Hematopoietic multipotent progenitor cell treated with erythropoietin and hydrocortisone succinate and interleukin-3 and kit ligand, for 8 days (in vitro differentiated cells): ENCODE measurements at places on chromosomes 3 and 15.

GRCh38 chr3:23920151-23920655, 3.3 kb downstream of the RPL15 start:
- DNase-seq: peak; percentile 22

DNA sequence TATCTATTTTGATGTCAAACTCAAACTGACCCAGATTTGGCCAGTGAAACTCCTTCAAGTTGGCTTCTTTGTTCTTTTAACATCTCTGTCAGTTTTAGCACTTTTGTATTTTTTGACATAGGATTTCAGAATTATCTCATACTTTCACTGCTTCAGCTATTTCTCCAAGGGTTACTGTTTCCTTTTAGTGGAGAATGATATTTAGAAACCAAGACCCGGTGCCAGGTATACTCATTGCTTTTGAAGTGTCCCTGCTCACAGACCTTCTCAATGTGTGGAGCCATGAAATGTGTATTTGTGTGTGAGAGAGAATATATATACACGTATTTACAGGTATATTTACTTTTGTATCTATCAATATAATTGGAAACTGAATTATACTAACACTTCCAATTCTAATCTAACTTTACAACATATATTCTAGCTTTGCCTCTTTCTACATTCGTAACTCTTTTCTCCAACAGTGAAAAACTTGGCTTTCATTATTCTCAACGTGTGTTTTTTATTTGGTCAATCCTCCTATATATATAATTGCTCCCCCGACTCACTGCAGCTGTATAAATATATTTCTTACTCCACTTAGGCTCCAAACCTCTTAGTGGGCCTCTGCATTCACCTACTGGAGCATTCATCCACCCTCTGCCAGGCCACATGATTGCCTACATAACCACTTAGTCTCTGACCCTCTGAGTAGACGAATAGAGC, 54.0 kb downstream of the OTOL1 start:
- DNase-seq: no peak

GRCh38 chr15:65399001-65399706, 21.4 kb upstream of the IGDCC3 start:
- no peak for DNase-seq

- DNase-seq: no peak
These were observed 207.9 kb upstream of the TBL1XR1 start for GRCh38 chr3:177405191-177405672.

GRCh38 chr3:25780618-25781017, 2.6 kb downstream of the NGLY1 start:
- DNase-seq: no peak

- peak; percentile 20 for DNase-seq
These were observed 410.5 kb upstream of the CADM2 start for GRCh38 chr3:84547971-84548970.

DNA sequence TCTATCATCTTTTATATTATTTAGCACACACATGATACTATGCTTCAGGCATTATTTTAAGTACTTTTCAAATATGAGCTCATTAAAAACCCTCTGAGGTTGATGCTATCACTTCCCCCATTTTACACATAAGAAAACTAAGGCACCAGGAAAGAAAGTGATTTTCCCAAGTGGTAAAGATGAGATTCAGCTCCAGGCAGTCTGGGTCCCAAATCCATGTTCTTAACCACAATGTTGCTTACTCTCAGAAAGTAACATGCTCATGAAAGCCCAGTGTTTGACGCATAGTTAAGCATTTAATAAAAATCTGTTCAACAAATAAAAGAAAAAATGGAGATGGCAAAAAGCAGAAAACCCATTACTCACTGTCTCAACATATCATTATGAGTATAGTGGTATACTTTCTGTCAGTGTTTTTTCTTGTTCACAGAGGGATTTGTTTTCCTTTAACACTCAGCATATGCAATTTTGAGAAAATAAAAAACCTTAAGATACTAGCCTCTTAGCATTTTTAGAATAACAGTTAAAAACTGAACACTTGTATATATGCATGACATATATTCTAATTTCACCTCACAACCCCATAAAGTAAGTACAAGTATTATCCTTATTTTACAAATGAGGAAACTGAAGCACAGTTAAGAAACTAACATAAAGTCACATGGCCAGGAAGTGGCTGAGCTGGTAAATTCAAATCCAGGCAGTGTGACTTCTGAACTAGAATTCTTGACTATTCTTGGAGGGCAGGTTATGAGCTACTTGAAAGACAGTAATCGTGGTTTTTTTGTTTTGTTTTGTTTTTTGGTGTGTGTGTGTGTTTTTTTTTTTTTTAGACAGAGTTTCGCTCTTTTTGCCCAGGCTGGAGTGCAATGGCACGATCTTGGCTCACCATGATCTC, 10.4 kb downstream of the PEAK1 start:
- no peak for DNase-seq

DNA sequence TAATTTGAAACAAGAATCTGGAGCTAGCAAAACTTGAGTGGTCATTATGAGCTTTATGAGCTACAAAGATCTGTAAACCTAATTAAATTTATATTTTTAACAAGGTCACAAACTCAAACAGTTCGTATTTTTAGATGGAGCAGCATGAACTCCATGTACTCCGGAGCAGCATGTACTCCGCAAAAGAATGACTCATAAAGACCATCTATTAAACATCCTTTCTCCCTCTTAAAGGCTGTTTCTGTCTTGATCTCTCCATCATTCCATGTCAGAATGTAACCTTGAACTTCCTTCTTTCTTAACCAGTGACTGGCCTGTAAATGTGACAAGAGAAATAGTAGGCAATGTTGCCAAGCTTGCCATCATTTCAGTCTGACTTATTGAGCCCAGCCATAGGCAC, 696.9 kb downstream of the ZNF385D start:
- no peak for DNase-seq

DNA sequence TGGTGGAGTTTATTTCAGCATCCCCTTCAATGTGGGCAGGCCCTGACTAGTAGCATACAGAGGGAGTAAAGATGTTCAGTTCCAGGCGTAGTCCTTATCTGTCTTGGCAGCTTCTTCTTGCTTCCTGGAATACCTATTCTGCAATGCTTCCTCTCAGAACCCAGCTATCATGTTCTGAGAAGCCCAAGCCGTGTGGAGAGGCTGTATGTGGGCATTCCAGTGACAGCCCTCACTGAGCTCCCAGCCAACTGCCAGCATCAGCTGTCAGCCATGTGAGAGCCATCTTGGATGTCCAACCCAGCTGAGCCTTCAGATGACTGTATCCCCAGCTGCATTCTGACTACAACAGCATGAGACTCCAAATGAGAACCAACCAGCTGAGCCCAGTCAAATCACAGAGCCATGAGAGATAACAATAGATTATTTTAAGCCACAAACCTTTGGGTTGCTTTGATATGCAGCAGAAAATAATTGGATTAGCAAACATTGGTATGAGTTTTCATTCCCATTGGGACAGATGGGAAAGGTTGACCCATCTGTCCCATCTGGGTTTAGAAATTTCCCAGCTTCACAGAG, 8.4 kb upstream of the CMTM7 start:
- DNase-seq: peak; percentile 88

DNA sequence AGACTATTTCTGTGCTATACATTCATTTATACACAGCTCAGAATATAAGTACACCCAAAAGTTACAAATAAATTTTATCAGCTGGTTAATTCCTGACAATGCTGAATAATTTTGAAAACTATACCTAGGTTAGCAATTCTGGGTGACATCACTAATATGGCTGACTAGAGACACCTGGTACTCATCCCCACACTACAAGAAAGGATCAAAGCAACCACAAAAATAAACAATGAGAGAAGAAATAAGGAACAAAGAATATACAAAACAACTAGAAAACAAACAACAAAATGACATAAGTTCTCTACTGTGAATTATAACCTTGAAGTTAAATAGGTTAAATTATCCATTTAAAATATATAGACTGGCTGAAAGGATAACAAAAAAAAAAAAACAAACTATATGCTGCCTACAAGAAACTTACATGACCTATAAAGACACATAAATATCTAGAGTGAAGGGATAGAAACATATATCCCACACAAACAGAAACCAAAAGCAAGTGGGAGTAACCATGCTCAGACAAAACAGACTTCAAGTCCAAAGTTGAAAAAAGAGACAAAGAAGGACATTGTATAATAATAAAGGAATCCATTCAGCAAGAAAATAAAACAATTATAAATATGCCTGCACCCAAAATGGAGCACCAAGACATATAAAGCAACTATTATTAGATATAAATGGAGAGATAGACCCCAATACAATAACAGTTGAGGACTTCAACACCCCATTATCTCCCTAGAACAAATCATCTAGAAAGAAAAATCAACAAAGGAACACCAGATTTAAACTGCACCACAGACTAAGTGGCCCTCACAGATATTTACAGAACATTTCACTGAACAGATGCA, 57.8 kb downstream of the IMPG2 start:
- no peak for DNase-seq

DNA sequence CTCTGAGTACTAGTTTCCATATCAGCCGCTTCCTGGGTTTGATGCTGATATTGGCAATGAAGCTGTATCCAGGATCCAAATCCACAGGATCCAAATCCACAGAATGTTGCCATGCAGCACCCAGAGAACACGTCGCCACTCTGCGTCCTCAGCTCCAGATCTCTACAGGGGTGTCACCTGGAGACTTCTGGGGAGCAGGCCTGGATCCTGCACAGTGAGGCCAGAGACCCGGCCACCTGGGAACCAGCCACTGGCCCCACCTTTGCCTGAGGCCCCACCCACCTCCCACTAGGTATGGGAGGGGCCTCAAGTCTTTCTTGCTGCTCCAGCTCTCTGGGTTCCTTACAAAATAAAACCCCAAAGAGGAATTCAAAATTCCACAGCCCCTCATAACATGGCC, 123.9 kb downstream of the LRRK1 start:
- DNase-seq: no peak

- DNase-seq: no peak
These were observed 371.7 kb upstream of the RGMA start for GRCh38 chr15:93460717-93461116.

- DNase-seq: no peak
These were observed 289.9 kb downstream of the CTNNB1 start for GRCh38 chr3:41489231-41489630.

DNA sequence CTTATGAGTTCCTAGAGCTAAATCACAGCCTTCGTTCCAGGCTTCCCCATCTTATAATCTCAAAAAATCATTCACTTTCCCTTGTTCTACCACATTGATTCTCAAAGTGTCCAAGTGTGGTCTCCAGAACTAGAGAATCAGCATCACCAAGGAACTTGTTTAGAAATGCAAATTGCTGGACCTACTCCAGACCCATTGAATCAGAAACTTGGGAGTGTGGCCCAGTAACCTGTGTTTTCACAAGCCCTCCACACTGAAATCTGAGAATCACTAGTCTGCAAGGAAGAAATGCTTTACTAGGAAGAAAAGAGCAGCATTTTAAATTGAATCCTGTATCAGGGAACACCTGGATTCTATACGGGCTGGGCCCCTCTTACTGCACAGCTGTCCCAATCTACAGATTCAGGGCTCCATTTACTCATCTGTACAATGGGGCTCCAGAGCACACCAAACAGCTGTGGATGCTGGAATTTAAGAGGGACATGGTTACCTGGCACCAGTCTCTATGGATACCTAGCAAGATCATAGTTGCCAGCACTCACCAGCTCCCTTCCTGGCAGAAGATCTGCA, 3.9 kb downstream of the MEGF11 start:
- DNase-seq: no peak

GRCh38 chr15:101452572-101452971, 36.9 kb downstream of the PCSK6 start:
- DNase-seq: peak; percentile 51

- no peak for DNase-seq
These were observed 11.1 kb upstream of the GREM1 start for GRCh38 chr15:32706704-32707103.

DNA sequence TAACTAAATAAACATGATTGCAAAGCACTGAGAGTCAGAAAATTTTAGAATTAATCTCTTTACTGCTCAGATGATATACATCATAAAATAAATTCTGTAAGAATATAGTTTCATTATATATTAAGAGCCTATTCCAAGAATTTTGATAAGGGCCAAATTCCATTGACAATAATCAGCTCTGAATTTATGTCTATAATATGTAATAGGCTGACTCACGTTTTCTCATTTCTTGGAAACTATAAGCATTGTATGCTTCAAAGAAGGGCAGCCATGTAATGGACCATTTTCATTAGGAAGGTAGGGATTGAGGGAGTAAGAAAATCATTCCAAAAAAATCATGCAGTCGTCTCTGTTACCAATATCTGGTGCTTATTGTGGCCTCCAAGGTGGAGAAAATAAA, 315.9 kb downstream of the ZIC4 start:
- DNase-seq: no peak

- peak; percentile 78 for DNase-seq
These were observed 8.8 kb downstream of the RPL39L start for GRCh38 chr3:187130346-187131066.

- DNase-seq: no peak
These were observed 58.9 kb upstream of the TP63 start for GRCh38 chr3:189572249-189572648.

DNA sequence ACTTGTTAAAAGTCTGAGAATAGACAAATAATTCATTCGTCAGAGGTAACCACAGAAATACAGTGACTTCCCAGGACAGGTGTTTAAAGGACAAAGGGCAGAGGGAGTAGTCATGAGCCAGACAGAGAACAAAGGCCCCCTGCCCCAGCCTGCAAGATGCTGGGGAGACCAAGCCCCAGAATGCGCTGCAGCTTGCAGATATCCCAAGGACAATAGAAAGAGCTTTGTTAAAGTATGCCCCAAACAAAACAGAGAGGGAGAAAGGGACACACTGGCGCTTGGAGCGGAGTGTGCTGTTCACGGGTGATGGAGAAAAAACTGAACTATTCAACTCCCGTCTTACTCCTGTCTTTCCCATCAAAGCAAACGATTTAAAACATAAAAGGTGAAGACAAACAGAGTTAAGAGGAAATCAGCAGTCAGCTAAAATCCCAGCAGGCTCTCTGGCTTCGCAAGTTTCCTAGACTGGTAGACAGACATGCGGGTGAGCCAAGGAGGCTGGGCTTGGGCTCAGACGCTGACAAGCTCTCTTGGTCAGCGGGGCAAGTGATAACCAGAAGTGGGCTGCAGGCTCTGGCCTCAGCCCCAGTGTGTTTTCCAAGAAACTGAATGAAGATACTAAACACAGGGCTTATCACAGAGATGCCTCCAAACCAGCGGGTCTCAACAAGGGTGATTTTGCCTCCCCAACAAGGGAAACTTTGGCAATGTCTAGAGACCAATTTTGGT, 130.1 kb downstream of the UACA start:
- peak; percentile 94 for DNase-seq
